ENCODE measurements at places on chromosomes 2 and 18.

GRCh38 chr2:70710038-70710690, 57.8 kb downstream of the ADD2 start:
- DNase-seq: no peak

GRCh38 chr2:223538920-223539440, 63.2 kb downstream of the SCG2 start:
- DNase-seq: no peak

DNA sequence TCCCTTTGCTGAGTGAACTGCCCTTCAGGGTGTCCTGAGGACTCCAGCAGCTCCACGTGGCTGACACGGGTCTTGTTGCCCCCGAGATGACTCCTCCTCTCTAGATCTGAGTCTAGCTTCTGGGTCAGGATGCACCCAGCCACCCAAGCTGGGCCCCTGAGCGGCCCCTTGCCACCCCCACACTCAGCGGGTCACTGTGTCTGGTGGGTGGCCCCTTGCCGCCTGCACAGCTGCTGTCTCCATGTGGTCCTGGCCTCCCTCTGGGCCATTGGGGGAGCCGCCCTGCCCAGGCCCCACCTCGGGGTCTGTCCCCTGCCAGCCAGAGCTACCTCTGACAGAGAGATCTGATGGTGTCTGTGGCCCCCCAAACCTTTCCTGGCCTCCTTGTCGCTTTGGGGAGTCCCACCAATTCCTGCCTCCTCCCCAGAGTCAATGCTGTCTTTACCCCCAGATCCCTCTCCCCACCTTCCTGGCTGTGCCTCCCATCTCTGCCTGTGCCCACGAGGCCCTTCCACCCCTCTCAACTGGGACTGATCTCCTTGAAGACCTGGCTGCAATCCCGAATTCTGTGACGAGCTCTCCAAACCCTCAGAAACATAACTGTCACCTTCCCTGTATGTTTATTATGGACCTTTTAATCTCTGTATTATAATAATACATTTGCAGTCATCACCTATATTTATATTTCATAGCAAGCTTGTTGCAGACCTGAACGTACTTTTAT, 46.5 kb downstream of the TWIST2 start:
- no peak for DNase-seq

DNA sequence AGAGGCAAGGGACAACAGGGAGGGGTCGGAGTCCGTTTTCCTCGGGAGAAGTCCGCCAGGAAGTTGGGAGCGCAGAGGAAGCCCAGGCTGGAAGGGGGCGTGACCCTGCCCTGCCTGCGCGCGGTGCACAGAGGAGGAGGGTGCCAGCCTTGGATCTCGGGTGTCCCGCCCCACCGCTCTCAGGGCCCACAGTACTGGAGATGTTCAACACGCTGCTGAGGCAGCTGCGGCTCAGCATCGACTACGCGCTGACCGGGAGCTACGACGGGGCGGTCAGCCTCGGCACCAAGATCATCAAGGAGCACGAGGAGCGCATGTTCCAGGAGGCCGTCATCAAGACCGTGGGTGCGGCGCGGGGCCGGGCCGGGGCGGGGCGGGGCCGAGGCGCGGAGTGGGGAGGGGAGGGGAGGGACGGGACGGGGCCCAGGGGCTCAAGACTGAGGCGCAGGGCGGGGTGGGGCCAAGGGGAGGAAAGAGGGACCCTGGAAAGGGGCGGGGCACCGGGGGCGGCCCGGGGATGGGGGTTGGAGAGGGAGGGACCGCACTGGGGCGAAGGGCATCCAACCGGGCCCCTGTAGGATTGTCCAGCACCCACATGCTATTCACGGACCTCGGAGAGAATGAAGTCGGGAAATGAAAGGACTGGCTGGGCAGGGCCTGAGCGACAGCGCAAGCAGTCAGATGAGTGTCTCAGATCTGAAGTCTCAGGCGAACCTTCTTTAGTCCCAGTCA, 36.6 kb downstream of the POMC start:
- peak; percentile 32 for DNase-seq

DNA sequence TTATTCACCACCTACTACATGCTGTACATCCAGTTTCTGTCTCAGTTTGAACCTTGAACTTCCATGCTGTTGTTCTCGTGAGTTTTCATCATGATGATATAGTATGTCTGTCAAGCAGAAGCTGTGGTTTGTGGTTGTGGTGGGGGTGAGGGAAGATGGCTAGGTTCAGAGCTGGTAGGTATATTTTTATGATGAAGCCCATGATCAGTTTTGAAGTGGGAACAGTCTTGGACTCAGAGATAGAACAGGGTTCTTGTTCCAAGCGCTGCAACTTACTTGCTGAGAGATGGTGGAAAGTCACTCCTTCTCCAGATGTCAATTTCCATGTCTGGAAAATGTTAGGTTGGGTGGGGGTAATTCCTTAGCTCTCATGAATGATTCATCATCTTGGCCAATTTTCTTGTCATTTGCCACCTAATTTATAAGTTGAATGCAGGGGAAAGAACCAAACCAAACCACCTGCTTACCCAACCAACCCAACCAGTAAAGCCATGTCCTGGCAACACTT, 21.6 kb downstream of the PMAIP1 start:
- peak; percentile 76 for DNase-seq

- DNase-seq: no peak
Observed at GRCh38 chr2:177296040-177296439, 31.5 kb upstream of the NFE2L2 start.

DNA sequence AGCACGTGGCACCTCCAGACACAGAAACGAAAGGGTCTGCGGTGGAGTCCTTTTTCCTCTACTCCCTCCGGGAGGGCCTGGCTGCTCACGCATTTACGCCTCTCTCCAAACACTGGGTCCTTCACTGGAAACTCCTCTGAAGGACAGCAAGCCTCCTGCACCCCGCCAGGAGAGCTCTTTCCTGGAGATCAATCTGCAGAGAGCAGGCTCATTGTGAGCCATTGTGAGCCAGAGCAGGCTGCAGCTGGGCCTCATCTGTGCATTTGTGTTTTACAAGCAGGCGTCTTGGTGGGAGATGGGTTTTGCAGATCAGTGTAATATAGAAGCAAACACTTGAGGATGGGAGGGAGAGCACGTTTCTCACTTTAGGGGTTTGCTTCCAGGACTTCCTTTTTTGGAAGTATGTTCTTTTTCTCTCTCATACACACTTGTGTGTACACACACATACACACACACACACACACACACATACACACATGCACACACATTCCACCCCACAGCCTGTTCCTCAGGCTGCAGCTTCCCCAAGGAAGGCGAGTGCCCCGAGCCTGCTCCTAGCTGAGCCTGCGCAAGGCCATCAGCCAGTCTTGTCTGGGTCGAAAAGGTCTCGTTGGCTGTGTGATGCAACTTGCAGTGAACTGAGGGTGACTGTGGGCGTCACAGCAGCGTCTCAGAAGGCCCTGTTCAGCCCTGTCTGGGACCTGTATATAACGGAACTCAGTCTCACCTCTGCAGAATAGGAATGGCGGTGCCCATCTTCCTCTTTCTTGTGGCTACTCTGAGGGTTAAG, 163.5 kb downstream of the GLI2 start:
- DNase-seq: no peak

DNA sequence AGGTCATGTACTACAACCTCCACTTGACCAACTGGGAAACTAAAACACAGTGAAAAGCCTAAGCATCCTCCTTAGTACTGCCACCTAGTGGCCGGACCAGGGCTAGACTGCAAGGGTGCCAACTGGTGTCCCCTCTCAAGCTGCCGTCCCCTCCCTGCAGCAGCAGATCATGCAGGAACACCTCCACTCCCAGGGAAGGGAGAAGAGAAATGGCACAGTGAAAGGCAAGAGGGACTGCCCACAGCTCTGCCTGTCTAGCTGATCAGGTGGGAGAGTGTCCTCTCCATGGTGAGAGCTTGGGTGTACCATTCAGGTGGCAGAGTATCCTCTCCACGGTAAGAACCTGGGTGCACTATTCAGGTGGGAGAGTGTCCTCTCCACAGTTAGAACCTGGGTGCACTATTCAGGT, 78.1 kb downstream of the AAK1 start:
- peak; percentile 89 for DNase-seq

GRCh38 chr2:70643715-70644114, 90.1 kb upstream of the TGFA start:
- no peak for DNase-seq

- DNase-seq: no peak
Observed at GRCh38 chr2:183950673-183951072, 647.7 kb upstream of the ZNF804A start.

GRCh38 chr18:39705362-39705761, 2139.8 kb upstream of the CELF4 start:
- DNase-seq: no peak

DNA sequence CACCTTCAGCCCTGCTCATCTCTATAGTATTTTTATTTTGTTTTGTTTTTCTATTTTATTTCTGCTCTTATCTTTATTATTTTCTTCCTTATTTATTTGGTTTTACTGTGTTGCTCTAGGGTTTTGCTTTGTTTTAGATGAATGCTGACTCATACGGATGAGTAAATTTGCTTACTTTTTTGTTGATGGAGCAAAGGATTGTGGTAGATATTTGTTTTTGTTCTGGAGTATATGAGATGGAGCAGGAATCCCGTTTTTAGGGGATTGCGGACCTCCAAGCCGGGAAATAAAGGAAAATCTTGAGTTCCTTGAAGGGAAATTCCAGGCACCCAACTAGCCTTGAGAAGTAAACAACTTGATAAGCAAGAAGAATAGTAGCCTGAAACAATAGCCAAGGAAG, 15.3 kb upstream of the COLEC12 start:
- DNase-seq: no peak

DNA sequence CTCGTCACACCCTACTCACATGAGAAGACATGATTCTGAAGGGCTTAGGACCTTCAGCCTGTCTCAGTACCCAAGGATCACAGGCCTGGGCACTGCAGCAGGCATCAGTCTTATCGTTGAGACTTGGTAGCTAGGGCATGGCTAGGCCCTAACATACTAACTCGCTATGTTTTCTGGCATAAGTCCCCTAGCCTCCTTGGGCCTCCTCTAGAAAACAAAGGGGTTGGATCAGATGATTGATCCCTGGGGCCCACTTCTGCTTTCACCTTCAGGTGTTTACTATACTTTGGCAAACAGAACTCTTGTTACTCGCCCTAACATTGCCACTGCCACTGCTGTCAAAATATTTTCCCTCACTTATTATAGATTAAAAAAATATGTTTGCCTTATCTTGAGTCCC, 44.2 kb downstream of the VSNL1 start:
- DNase-seq: no peak

- DNase-seq: no peak
Observed at GRCh38 chr2:203989521-203989920, 53.0 kb downstream of the ICOS start.

- no peak for DNase-seq
Observed at GRCh38 chr2:165079432-165079831, 124.1 kb upstream of the SLC38A11 start.

GRCh38 chr2:187429989-187430388, 18.1 kb downstream of the CALCRL start:
- no peak for DNase-seq

DNA sequence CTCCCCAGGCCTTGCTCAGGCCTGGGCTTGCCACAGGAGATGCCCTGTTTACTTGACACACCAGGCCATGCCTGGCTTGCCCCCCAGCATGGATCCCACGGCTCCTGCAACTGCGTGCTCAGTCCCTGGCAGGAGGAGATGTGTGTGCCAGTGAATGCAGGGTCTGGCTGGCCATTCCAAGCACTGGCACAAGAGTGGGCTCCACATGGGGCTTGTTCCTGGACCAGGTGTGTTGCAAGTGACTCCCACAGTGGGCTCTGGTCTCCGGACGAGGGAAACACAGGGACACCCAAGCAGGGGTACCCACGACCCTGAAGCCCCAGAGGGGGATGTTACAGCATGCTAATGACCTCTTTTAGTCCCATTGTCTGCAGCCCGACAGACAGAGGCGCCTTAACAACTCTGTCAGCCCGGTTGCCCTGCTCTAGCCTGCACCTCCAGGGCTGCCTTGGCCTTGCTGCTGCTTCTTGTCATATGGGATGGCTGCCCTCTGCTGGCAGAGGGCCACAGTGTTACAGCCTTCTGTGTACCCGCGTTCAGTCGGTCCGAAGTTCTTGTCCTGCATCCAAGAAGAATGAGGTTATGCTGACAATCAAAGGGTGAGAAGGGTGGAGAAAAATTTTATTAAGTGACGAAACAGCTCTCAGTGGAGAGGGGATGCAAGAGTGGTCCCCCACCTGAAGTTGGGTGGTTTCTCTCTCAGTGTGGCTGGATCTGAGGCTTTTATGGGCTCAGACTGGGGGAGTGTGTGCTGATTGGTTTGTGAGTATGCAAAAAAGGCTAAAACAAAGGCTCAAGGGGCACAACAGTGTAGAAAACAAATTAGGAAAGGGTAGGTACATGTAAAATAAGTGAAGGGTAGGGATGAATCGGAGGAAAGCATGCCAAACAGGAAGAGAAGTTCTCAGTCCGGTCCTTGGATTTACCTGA, 180.4 kb downstream of the MBD5 start:
- peak; percentile 59 for DNase-seq

DNA sequence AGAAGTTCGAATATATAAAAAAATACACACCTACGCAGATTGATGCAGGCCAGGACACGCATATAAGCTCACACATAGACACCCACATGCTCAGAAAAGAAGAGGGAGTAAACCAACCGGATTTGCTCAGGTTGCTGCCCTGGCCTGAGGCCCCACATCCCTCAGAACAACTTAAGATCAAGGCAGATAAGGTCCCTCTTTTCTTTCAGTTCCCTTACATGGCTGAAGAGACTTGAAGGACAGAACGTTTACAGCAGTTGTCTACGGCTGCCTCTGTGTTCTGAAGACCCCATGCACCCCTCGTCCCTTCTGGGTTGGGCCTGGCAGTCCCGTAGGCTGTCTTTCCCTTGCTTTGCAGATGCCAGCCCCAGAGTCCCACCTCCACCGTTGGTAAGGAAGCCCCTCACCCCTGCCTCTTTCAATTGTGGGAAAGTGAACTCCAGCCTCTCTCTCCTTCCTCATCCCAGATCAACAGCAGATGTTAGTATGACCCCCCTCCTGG, 4.3 kb upstream of the NAGK start:
- no peak for DNase-seq

GRCh38 chr2:191302459-191303139, 57.4 kb downstream of the MYO1B start:
- DNase-seq: no peak

- DNase-seq: no peak
Observed at GRCh38 chr2:21443494-21444105, 319.8 kb downstream of the TDRD15 start.

GRCh38 chr2:119947535-119947934, 65.3 kb upstream of the EPB41L5 start:
- DNase-seq: no peak

GRCh38 chr2:133641942-133642725, 73.9 kb upstream of the NCKAP5 start:
- no peak for DNase-seq
